IPS DF 6.9 (cell line): ENCODE measurements at places on chromosomes 7 and 10.

DNA sequence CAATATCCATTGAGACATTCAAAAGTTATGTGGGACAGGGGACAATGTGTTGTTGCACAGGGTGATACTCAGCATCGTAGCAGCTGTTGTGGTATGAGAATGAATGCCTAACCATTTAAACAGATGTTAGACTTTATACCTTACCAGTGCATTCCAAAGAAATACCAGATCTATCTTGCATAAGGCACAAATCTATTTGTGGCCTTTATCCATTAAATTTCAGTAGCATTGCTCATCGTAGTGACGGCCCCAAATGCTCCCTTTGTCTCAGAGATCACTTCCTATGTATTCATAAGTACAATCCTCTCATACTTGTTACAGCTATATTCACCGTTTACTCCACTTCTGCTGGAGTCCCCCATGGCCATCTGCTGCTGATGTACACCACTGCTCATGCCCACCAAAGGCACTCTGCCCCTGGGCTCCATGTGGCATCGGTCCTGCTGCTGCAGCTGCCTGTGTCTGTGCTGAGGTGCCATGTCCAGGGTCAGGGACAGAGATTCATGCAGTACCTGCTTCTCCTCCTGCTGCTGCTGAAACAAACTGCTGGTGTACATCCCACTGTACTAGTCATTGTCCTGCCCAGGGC is 96.3 kb downstream of the CPED1 start:
- no peak overlapping the region for H3K27ac ChIP-seq
- no peak for DNase-seq
- H3K27me3 ChIP-seq, result no peaks in the 10 kb centered on the region
- no peak overlapping the region for H3K4me3 ChIP-seq
- H3K36me3 ChIP-seq, result no peaks in the 10 kb centered on the region

DNA sequence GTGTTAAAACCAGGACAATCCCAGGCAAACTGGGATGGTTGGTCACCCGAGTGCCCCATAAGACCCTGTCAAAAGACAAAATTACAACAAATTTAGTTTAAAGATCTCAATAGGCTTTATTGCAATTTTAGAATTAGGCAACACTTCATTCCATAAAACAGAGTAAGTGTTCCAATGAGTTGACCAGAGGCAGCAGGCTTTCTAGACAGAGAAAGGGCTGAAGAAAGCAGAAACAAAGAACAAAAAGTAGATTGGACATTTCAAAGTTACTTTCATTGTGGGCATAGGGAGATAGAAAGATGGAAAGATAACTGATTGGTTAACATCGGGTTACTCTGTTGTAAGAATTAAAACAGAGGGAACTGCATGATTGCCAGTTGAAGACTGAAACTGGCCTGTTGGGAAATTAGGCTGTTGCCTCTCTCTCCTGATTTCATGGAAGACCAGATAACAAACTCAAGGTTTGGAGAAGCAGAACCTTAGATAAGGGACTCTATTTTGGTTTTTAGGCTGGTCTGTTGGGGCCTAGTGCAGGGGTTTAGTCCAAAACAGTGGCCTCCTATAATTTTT is 36.3 kb downstream of the ENTPD1 start:
- H3K27ac ChIP-seq, result no peak overlapping the region
- no peak overlapping the region for H3K4me3 ChIP-seq
- no peak for DNase-seq
- H3K4me1 ChIP-seq, result no peaks in the 10 kb centered on the region

GRCh38 chr7:70539205-70539604 is 592.7 kb upstream of the GALNT17 start:
- DNase-seq, result no peak
- H3K4me1 ChIP-seq, result no peaks in the 10 kb centered on the region
- H3K4me3 ChIP-seq, result no peak overlapping the region

GRCh38 chr10:115118346-115118745 is 25.2 kb downstream of the ATRNL1 start:
- H3K27ac ChIP-seq, result no peak overlapping the region
- H3K36me3 ChIP-seq, result no peaks in the 10 kb centered on the region
- no peaks in the 10 kb centered on the region for H3K27me3 ChIP-seq
- no peak overlapping the region for H3K4me3 ChIP-seq
- DNase-seq, result no peak

- H3K36me3 ChIP-seq, result peaks cover 3% of the 10 kb centered on the region; the same call in 1 of the 2 replicates
- H3K27me3 ChIP-seq, result no peaks in the 10 kb centered on the region
- H3K4me3 ChIP-seq, result peak overlapping the region; percentile 6; the same call in 1 of the 2 replicates
- peaks cover 6% of the 10 kb centered on the region; the same call in 1 of the 2 replicates for H3K4me1 ChIP-seq
- peak; percentile 25 for DNase-seq
- no peak overlapping the region for H3K27ac ChIP-seq
These were observed 1.3 kb upstream of the SP4 start for GRCh38 chr7:21426286-21427181.

DNA sequence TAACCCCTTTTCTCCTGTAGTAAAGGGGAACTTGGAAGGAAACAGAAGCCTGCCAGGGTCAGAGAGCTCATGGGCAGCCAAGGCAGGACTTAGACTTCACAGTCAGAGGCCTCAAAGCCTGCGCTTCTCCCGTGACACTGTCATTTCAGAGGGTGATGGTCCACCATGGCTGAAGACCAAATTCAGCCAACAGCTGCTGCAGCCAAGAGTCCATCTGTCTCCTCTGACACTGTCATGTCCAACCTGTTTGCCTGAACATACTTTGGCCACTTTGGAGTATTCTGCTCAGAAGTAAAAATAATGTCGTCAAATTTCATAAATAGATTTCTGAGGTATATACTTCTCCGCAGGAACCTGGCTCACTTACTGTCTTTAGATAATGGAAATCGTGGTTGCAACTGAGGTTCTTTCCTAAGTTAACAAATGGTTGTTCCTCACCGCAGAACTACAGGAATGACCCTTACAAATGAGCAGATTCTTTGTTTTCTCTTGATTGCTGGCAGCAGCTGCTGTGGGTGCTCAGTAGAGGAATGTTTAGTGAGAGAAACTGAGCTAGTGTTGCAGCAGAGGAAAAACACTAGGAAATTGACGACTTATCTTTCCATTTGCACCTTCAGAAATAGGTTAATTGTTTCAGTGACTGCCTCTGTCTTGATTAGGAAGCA is 626.5 kb downstream of the SDK1 start:
- H3K27me3 ChIP-seq, result no peaks in the 10 kb centered on the region
- H3K4me3 ChIP-seq, result no peak overlapping the region
- no peak for DNase-seq
- no peaks in the 10 kb centered on the region for H3K36me3 ChIP-seq
- H3K27ac ChIP-seq, result no peak overlapping the region

- no peaks in the 10 kb centered on the region for H3K36me3 ChIP-seq
- H3K4me3 ChIP-seq, result no peak overlapping the region
- no peaks in the 10 kb centered on the region for H3K27me3 ChIP-seq
- no peak overlapping the region for H3K27ac ChIP-seq
- H3K4me1 ChIP-seq, result peaks cover 5% of the 10 kb centered on the region
These were observed 35.5 kb downstream of the IKZF1 start for GRCh38 chr7:50339990-50340500.

- no peaks in the 10 kb centered on the region for H3K36me3 ChIP-seq
- peaks cover 9% of the 10 kb centered on the region for H3K4me1 ChIP-seq
- H3K27me3 ChIP-seq, result no peaks in the 10 kb centered on the region
- H3K4me3 ChIP-seq, result no peak overlapping the region
- peak; percentile 72 for DNase-seq
- H3K27ac ChIP-seq, result peak overlapping the region; percentile 81
These were observed 253.6 kb downstream of the WDR37 start for GRCh38 chr10:1309617-1310270.

- H3K36me3 ChIP-seq, result no peaks in the 10 kb centered on the region
- no peak overlapping the region for H3K4me3 ChIP-seq
- H3K27me3 ChIP-seq, result no peaks in the 10 kb centered on the region
- DNase-seq, result no peak
- H3K27ac ChIP-seq, result no peak overlapping the region
These were observed 312.1 kb upstream of the MEOX2 start for GRCh38 chr7:15998617-15999016.

DNA sequence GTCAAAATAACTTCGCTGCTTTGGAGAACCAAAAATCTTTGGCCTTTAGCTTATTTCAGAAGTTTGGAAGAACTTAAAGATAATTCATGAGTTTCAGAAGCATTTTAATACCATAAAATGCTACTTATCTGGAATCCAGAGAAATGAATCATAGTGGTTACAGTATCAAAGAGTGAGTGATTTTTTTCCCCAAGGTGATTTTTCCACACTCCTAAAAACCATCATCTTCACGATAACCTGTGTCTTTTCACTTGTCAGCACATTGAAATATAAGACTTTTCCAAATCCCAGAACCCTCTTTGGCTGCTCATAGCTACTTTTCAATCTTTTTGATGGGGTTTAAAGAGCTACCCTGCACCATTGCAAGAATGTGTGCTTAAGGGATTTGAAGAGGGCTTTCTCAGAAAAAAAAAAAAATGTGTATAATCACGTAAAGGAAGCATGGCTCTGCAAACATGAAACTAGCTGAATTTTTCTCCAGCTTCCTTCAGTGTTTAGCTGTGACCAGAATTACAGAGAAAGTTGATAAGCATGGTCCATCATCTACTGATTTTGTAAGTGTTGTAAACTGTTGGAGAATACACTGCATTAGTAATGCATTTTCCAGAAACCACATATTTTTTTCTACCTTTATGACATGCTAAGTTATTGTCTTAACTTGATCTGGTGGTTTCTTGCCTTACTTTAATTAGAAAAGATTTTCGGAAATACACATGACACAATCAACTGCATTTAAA is 134.9 kb downstream of the BICC1 start:
- no peak for DNase-seq
- H3K4me1 ChIP-seq, result no peaks in the 10 kb centered on the region
- no peak overlapping the region for H3K4me3 ChIP-seq
- H3K27me3 ChIP-seq, result no peaks in the 10 kb centered on the region

DNA sequence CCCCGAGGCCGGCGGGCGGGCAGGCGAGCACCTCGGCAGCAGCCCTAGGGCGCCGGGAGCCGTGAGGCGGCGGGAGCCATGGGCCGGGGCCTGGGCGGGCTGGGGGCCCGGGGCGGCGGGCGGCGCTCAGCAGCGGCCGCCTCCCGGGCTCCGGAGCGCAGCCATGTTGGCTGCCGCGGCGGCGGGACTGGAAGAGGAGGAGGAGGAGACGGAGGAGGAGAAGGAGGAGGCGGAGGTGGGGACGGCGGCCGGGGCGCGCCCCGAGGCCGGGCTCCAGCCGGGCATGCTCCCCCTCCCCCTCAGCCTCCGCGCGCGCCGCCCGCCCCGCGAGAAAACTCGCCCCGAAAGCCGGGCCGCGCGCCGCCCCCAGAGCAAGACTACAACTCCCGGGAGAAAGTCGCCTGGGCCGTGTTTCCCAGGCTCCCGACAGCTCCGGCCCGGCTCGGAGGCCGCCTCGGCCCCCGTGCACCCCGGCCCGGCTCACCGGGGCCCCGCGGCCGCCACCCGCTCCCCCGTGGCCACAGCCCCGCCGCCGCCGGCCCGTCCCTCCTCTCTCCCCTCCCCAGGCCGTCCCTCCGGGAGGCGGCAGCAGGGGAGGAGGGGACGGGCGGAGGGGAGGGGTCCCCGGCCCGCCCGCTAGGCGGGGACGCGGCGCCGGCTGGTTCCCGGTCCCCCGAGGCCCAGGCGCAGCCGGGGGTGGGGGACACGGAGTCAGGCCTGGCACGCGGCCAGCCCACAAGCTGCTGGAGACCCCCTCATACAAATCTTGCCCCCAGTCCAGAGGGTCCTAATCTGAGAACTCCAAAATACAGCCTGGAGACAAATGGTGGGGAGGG is at the start of gene DLG5:
Gene DLG5, minus strand, starts transcription at position 190 of the 836 bp plus-strand sequence. CDS start 235 bp downstream, outside the sequence.
- H3K27ac ChIP-seq, result no peak within 1 kb of the TSS
- H3K4me1 ChIP-seq, result peaks cover 6% of the 10 kb centered on the region
- no peak for DNase-seq
- H3K27me3 ChIP-seq, result no peaks in the 10 kb centered on the region
- peaks cover 2% of the 10 kb centered on the region; the same call in 1 of the 2 replicates for H3K36me3 ChIP-seq

DNA sequence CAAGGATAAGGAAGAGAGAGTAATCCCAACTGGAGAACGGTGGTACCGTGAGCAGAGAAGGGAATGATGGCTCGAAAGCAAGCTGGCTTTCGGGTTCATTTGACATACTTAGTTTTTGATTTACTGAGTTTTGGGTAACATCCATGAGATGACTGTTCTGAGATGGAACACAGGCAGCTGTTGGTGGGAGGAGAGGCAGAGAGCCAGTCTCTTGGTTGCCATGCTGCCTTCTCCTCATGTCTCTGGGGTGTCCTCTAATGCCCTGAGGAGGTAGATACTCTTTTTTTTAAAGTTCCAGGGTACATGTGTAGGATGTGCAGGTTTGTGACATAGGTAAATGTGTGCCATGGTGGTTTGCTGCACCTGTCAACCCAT is 76.4 kb upstream of the NRP1 start:
- no peak for DNase-seq
- no peaks in the 10 kb centered on the region for H3K36me3 ChIP-seq
- H3K4me1 ChIP-seq, result no peaks in the 10 kb centered on the region
- H3K27me3 ChIP-seq, result no peaks in the 10 kb centered on the region
- H3K27ac ChIP-seq, result no peak overlapping the region
- H3K4me3 ChIP-seq, result no peak overlapping the region

- no peaks in the 10 kb centered on the region for H3K27me3 ChIP-seq
- no peak for DNase-seq
- no peaks in the 10 kb centered on the region for H3K4me1 ChIP-seq
- H3K4me3 ChIP-seq, result no peak overlapping the region
These were observed 47.7 kb downstream of the HHEX start for GRCh38 chr10:92737484-92737883.

- no peaks in the 10 kb centered on the region for H3K36me3 ChIP-seq
- no peak overlapping the region for H3K27ac ChIP-seq
- H3K4me3 ChIP-seq, result no peak overlapping the region
- no peak for DNase-seq
These were observed 26.5 kb upstream of the NRG3 start for GRCh38 chr10:81848514-81848913.

DNA sequence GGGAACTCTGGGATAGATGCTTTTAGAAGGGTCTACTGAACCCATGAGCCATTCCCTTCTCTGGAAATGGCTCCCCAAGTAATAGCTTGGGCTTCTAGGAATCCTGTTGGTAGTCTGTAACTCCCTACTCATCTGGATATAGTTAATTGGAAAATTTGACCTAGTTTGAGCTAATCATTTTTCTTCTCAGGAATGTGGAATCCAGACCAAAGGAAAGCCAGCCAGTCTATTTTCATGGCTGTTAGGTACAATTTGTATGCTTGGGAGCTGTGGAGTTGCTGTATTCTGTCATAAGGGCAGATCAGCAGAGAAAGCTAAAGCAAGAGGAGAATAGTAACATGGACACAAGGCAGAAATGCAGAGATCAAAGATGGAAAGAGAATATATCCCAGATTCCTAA is 71.6 kb upstream of the C1GALT1 start:
- no peak for DNase-seq
- no peak overlapping the region for H3K27ac ChIP-seq
- H3K4me1 ChIP-seq, result no peaks in the 10 kb centered on the region; the same call in 1 of the 2 replicates
- no peak overlapping the region for H3K4me3 ChIP-seq

- no peak overlapping the region for H3K4me3 ChIP-seq
- no peak for DNase-seq
- H3K36me3 ChIP-seq, result no peaks in the 10 kb centered on the region
- no peak overlapping the region for H3K27ac ChIP-seq
- no peaks in the 10 kb centered on the region for H3K27me3 ChIP-seq
These were observed 15.0 kb downstream of the ELN start for GRCh38 chr7:74042746-74043522.

- H3K36me3 ChIP-seq, result no peaks in the 10 kb centered on the region
- DNase-seq, result no peak
- H3K4me1 ChIP-seq, result no peaks in the 10 kb centered on the region
- no peak overlapping the region for H3K27ac ChIP-seq
- H3K4me3 ChIP-seq, result no peak overlapping the region
These were observed 470.3 kb downstream of the AUTS2 start for GRCh38 chr7:70068531-70068930.

- DNase-seq, result no peak
- H3K4me3 ChIP-seq, result no peak overlapping the region
- no peaks in the 10 kb centered on the region; the same call in 1 of the 2 replicates for H3K36me3 ChIP-seq
- no peaks in the 10 kb centered on the region for H3K27me3 ChIP-seq
These were observed 24.2 kb downstream of the HGF start for GRCh38 chr7:81745637-81746036.
